Lung microvascular endothelial cell (primary cell): ENCODE measurements at places on chromosomes 5 and 9.

DNA sequence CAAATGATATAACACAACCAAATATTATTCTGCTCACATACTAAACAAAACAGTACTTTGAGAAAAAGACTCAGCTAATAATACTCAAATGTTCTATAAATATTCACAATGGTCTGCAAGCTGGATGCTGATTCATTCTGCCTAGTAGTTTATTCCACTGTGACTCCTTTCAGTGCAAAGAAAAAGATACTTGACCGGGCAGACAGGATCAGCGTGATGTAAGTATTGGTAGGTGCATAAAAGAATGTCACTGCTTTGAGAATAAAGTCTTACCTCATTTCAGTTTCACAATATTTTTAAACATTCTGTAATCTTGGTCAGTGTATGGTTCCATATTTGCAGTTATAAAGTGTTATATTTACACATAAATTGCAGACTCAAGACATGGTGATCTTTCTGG is 223.0 kb upstream of the NUDT12 start:
- DNase-seq: no peak

- no peak for DNase-seq
These were observed 2.8 kb downstream of the AIF1L start for GRCh38 chr9:131099102-131099606.

- DNase-seq: no peak
These were observed 121.2 kb downstream of the TLE4 start for GRCh38 chr9:79692857-79693571.

DNA sequence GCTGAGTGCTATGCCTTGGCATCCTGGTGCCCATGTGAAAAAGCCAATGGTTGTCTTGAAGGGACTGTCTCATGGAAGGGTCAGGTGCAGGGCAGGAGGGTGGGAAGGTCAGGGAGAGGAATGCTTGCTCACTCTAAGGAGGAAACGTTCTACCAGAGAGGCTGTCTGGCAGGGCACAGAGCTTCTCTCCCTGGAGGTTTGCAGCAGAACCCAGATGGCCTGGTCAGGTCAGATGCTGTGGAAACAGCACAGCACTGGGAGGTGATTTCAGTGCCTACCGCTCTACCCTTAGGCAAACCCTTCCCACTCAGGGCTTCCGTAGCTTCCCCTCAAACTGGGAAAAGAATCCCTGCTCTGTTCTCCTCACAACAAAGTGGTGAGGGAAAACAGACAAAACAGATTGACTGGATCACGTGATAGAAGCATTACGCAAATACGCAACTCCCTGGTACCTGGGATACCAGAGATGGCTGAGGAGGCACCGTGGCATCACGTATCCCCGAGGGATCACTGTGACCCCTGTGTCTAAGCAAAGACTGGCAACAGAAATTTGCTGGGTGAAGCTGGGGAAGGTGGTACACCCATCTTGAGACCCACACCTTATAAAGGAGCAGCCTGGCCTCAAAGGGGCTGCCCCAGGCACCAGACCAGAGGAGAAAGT is 3.9 kb upstream of the MGAT1 start:
- no peak for DNase-seq

DNA sequence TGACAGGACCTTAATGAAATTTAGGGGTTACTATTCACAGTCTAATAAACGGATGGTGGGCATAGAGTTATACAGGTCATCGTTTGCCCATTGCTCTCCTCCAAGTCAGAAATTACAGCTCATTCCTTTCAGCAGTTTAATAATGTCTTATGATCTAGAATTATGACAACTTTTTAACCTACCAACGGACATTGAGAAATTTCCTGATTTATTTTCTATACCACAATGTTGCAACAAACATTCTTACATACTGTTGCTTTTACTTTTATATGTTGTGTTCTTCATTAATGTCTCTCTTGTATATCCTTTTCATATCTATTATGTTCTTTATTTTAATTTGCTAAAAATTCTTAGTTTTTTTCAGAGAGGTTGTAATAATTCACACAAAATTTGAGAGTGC is 152.8 kb upstream of the PRLR start:
- no peak for DNase-seq
